Thyroid gland (tissue), 4 donors: ENCODE measurements at places on chromosomes 2 and 18. TPM values are rescaled to one million over a fixed set of nuclear protein-coding genes. Genes with fewer than 3 reads are reported as not detected.

The KCNIP3 gene
- 37.1 TPM for total RNA-seq

The ST6GAL2 gene
- total RNA-seq = 55.0 TPM

The EML4 gene
- total RNA-seq = 63.7 TPM

The LRRC30 gene
- not detected for total RNA-seq

The NT5DC4 gene
- total RNA-seq = not detected

GRCh38 chr18:75053028-75053629, 155.8 kb downstream of the PTGR3 start:
- H3K27ac ChIP-seq = peak overlapping the region; percentile 89
- H3K27me3 ChIP-seq = no peaks in the 10 kb centered on the region
- H3K36me3 ChIP-seq = no peaks in the 10 kb centered on the region
- DNase-seq = no peak
- H3K4me3 ChIP-seq = no peak overlapping the region

DNA sequence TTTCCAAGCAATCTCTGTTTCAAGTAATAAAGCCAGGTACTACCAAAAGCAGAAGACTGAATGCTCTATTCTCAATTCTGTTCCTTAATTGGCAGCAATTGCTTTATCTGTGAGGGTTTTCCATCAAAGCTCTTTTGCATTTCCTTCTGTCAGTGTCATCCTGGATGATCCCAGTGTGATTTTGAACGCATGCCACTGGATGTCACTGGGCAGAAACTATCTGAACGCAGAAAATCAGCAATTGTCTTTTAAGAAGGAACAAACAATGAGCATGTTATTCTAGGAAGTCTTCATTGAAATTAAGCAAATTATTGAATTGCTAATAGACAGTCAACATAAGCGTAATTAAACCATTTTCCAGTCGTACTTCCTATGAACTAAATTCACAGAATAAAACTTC, 259.0 kb upstream of the REG3G start:
- no peaks in the 10 kb centered on the region for H3K36me3 ChIP-seq
- no peak overlapping the region for H3K27ac ChIP-seq
- no peak for DNase-seq
- no peaks in the 10 kb centered on the region for H3K27me3 ChIP-seq

- H3K4me1 ChIP-seq = peaks cover 6% of the 10 kb centered on the region
- no peaks in the 10 kb centered on the region for H3K27me3 ChIP-seq
- no peak overlapping the region for H3K4me3 ChIP-seq
- H3K27ac ChIP-seq = no peak overlapping the region
- H3K36me3 ChIP-seq = no peaks in the 10 kb centered on the region
- no peak for DNase-seq
Observed at GRCh38 chr18:32251466-32251865, 61.6 kb downstream of the MEP1B start.

DNA sequence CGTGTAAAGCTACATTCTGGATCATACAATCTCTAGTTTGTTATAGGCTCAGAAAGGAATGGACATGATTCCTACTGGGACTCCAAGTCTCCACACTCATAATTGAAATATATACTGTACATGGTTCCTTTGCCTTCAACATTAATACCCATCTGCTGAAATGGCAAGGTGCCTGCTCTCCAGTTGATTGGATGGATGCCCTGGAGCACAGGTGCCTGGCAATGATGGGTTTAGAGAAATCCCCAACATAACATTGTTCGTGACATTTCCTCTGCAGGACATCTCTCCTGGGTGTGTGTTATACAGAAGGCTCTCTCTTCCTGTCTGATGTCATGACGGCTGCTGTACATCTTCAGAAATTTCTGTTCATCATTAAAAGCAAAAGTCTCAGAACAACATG, 449.7 kb upstream of the CWC22 start:
- no peak overlapping the region for H3K4me3 ChIP-seq
- H3K27ac ChIP-seq = no peak overlapping the region
- no peaks in the 10 kb centered on the region for H3K36me3 ChIP-seq
- no peaks in the 10 kb centered on the region for H3K4me1 ChIP-seq
- no peaks in the 10 kb centered on the region for H3K27me3 ChIP-seq

GRCh38 chr2:190408538-190409271, 550 bp downstream of the MFSD6 start:
- peak overlapping the region; percentile 90 for H3K27ac ChIP-seq
- H3K36me3 ChIP-seq = no peaks in the 10 kb centered on the region
- H3K27me3 ChIP-seq = no peaks in the 10 kb centered on the region
- DNase-seq = peak; percentile 70

DNA sequence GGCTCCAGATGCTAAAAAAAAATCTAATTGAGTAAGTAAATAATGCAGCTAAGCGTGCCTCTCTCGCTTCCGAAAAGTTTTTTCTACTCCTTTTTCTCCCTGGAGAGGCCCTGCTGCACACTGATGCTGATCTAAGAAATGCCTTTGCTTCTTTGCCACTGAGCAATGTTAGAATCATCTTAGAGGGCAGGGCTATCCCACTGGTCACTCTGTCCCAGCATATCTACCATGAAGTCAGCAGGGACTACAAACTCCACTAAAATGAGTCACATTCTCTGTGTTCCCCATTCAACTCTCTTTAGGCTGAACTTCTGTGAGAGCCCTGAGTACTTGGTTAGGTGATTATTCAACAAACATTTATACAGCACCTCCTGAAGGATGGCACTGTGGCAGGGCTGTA, 127.6 kb upstream of the LYPD1 start:
- no peak for DNase-seq
- H3K36me3 ChIP-seq = no peaks in the 10 kb centered on the region
- H3K4me1 ChIP-seq = no peaks in the 10 kb centered on the region
- no peak overlapping the region for H3K4me3 ChIP-seq

GRCh38 chr2:238851761-238852160, 3.9 kb downstream of the TWIST2 start:
- H3K27ac ChIP-seq = no peak overlapping the region
- DNase-seq = no peak
- H3K27me3 ChIP-seq = peaks cover 27% of the 10 kb centered on the region
- H3K4me1 ChIP-seq = peaks cover 9% of the 10 kb centered on the region
- no peaks in the 10 kb centered on the region for H3K36me3 ChIP-seq

GRCh38 chr2:214382229-214382628, 28.6 kb upstream of the VWC2L start:
- H3K27ac ChIP-seq = no peak overlapping the region
- H3K36me3 ChIP-seq = no peaks in the 10 kb centered on the region
- no peak for DNase-seq
- H3K27me3 ChIP-seq = no peaks in the 10 kb centered on the region

DNA sequence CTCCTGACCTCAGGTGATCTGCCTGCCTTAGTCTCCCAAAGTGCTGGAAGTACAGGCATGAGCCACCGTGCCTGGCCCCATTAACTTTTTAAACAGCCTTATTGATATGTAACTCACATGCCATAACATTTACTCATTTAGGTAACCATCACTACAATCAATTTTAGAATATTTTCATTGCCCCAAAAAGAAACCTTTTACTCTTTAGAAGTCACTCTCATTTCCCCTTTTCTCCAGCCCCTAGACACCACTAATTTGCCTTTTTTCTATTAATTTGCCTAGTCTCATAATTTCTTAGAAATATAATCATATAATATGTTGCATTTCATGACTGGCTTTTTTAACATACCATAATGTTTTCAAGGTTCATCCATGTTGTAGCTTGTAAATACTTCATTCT, 57.2 kb upstream of the TACR1 start:
- no peak overlapping the region for H3K4me3 ChIP-seq
- no peaks in the 10 kb centered on the region for H3K4me1 ChIP-seq
- no peak overlapping the region for H3K27ac ChIP-seq
- no peak for DNase-seq
- H3K27me3 ChIP-seq = no peaks in the 10 kb centered on the region

- no peaks in the 10 kb centered on the region for H3K4me1 ChIP-seq
- no peak overlapping the region for H3K4me3 ChIP-seq
- no peaks in the 10 kb centered on the region for H3K27me3 ChIP-seq
- no peak overlapping the region for H3K27ac ChIP-seq
- DNase-seq = no peak
- no peaks in the 10 kb centered on the region for H3K36me3 ChIP-seq
Observed at GRCh38 chr2:75238670-75239330, 39.5 kb upstream of the TACR1 start.

GRCh38 chr2:69309351-69310110, 77.5 kb downstream of the GFPT1 start:
- no peaks in the 10 kb centered on the region for H3K27me3 ChIP-seq
- peak; percentile 26 for DNase-seq
- H3K4me1 ChIP-seq = peaks cover 38% of the 10 kb centered on the region
- no peak overlapping the region for H3K4me3 ChIP-seq
- H3K36me3 ChIP-seq = no peaks in the 10 kb centered on the region
- H3K27ac ChIP-seq = peak overlapping the region; percentile 37

DNA sequence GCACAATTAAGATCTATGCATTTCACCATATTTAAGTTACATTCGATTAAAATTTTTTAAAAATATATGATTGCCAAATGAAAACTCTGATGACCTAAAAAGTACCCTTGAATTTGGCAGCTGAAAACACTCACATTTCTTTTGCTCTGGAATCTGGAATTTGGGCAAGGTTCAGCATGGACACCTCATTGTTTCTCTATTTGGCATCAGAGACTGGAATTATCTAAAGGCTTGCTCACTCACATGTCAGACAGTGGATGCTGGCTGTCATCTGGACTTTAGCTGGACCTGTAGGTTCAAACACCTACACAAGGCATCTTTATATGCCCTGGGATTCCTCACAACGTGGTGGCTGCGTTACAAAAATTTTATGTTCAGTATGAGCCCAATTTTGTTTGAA, 16.1 kb downstream of the MBOAT2 start:
- H3K27ac ChIP-seq = no peak overlapping the region
- H3K36me3 ChIP-seq = no peaks in the 10 kb centered on the region
- H3K4me3 ChIP-seq = no peak overlapping the region
- no peak for DNase-seq

DNA sequence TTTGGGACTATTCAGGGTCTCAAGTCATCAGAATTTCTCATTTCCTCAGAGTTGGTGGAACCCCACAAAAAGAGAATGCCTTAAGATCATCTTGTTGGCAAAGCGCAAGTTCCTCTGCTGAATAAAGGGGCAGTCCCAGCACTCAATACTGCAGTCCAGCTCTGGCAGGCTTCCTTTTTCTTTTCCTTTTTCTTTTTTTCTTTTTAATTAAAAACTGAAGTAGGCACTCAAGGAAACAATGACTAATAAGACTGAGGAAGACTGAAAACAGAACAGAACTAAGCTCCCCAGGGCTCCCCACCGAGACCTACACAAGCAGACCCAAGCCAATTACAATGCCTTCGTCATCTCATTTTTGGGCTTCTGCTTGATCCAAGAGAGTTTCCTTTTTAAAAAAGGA, 82.0 kb downstream of the STK39 start:
- H3K36me3 ChIP-seq = no peaks in the 10 kb centered on the region
- no peak for DNase-seq
- no peaks in the 10 kb centered on the region for H3K4me1 ChIP-seq
- H3K27me3 ChIP-seq = no peaks in the 10 kb centered on the region
- no peak overlapping the region for H3K27ac ChIP-seq
- H3K4me3 ChIP-seq = no peak overlapping the region

- H3K4me1 ChIP-seq = no peaks in the 10 kb centered on the region
- H3K27me3 ChIP-seq = no peaks in the 10 kb centered on the region
- DNase-seq = no peak
- no peak overlapping the region for H3K4me3 ChIP-seq
- no peak overlapping the region for H3K27ac ChIP-seq
Observed at GRCh38 chr18:47050468-47050867, 15.0 kb upstream of the ELOA2 start.

- H3K4me3 ChIP-seq = no peak overlapping the region
- no peaks in the 10 kb centered on the region for H3K36me3 ChIP-seq
- peaks cover 6% of the 10 kb centered on the region for H3K4me1 ChIP-seq
- DNase-seq = no peak
Observed at GRCh38 chr18:9199681-9200080, 63.1 kb downstream of the ANKRD12 start.

GRCh38 chr18:79965119-79965902, 868 bp downstream of the HSBP1L1 start:
- peak overlapping the region; percentile 86 for H3K27ac ChIP-seq
- H3K4me3 ChIP-seq = peak overlapping the region; percentile 63
- no peaks in the 10 kb centered on the region for H3K36me3 ChIP-seq
- peak; percentile 70 for DNase-seq
- H3K4me1 ChIP-seq = peaks cover 14% of the 10 kb centered on the region
- no peaks in the 10 kb centered on the region for H3K27me3 ChIP-seq

- no peak overlapping the region for H3K4me3 ChIP-seq
- no peaks in the 10 kb centered on the region for H3K36me3 ChIP-seq
- H3K27ac ChIP-seq = no peak overlapping the region
Observed at GRCh38 chr2:98034745-98035144, 39.0 kb upstream of the TMEM131 start.

GRCh38 chr2:142142595-142142994, 11.8 kb upstream of the LRP1B start:
- no peak for DNase-seq
- no peak overlapping the region for H3K4me3 ChIP-seq
- peaks cover 7% of the 10 kb centered on the region for H3K4me1 ChIP-seq
- no peaks in the 10 kb centered on the region for H3K27me3 ChIP-seq

DNA sequence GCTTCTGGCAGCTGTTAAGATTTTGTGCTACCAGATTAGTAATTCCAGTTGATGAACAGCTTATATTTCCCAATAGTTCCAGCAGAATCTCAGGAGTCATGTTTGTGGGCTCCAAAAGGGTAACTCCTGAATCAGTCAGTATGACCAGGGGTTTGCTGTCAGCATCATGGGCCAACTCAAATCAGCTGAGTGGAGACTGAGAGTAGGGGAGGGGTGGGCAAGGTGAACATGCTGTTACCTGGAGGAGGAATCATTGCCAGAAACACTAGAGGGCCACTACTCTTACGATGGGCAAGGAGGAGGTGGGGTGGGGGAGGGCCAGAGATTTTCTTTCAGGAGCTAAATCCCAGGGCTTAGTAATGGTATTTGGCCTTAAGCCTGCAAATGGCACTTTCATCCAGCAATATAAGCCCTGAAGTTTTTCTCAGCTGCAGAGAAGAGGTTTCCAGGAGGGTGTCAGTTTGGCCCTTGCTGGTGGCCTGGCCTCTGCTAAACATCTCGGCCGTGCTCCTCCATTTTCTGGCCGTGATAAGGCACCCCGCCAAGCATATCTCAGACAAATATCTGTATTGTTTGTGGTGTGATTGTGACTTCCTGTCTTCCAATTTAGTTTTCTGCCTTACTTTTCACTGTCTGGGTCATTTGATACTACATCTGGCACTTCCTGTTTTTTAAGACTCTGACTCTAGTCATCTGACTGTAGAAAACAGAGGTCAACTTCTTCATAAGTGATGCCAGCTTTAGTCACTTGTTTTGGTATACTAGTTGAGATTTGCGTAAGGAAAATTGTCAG, 120.5 kb upstream of the CXCR4 start:
- no peaks in the 10 kb centered on the region for H3K27me3 ChIP-seq
- H3K36me3 ChIP-seq = no peaks in the 10 kb centered on the region
- H3K27ac ChIP-seq = no peak overlapping the region
- no peaks in the 10 kb centered on the region for H3K4me1 ChIP-seq
- no peak overlapping the region for H3K4me3 ChIP-seq

GRCh38 chr18:39870591-39870990, 2084.4 kb upstream of the PIK3C3 start:
- no peaks in the 10 kb centered on the region for H3K36me3 ChIP-seq

GRCh38 chr2:112821682-112822081, 14.9 kb downstream of the IL1B start:
- no peak overlapping the region for H3K27ac ChIP-seq
- no peak overlapping the region for H3K4me3 ChIP-seq
- H3K36me3 ChIP-seq = no peaks in the 10 kb centered on the region
- H3K4me1 ChIP-seq = peaks cover 5% of the 10 kb centered on the region
- DNase-seq = no peak
- no peaks in the 10 kb centered on the region for H3K27me3 ChIP-seq

GRCh38 chr2:111196435-111196834, 75.7 kb downstream of the BCL2L11 start:
- no peak overlapping the region for H3K4me3 ChIP-seq
- no peaks in the 10 kb centered on the region for H3K27me3 ChIP-seq
- H3K27ac ChIP-seq = no peak overlapping the region
- H3K36me3 ChIP-seq = no peaks in the 10 kb centered on the region
- H3K4me1 ChIP-seq = peaks cover 13% of the 10 kb centered on the region

GRCh38 chr2:40535972-40536371, 84.1 kb upstream of the SLC8A1 start:
- DNase-seq = no peak
- no peak overlapping the region for H3K27ac ChIP-seq
- H3K36me3 ChIP-seq = no peaks in the 10 kb centered on the region
